ENCODE measurements at places on chromosomes 7 and 10.

DNA sequence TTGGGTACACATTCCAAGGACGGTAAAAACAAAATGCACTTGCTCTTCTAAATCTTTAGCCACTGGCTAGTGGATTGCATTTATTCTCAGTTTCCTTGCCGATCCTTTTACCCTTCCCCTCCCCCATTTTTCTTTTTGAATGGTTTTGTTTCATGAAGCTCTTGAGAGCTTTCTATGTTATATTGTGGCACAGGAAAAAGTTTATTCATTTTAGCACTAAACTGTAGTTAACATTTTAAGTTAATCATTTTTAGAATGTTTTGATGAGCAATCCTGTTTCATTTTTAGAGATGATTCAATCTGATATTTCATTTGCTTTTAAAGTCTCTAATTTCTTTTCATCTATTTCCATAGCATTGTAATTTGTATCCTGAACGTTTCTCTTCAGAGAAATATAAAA lies 24.0 kb downstream of the ZEB1 start:
- DNase-seq, result no peak

- DNase-seq, result no peak
These were observed 187.9 kb downstream of the ZNF365 start for GRCh38 chr10:62562101-62562500.

GRCh38 chr10:44908066-44908749 lies 2.9 kb upstream of the TMEM72 start:
- DNase-seq, result no peak

GRCh38 chr10:27158421-27158820 lies 3.3 kb downstream of the MASTL start:
- DNase-seq, result no peak

- no peak for DNase-seq
These were observed 132.0 kb downstream of the NEBL start for GRCh38 chr10:20765066-20765465.

- no peak for DNase-seq
These were observed 31.7 kb downstream of the GRIFIN start for GRCh38 chr7:2444476-2444875.

- DNase-seq, result no peak
These were observed 645.5 kb upstream of the PCDH15 start for GRCh38 chr10:55446441-55447002.

DNA sequence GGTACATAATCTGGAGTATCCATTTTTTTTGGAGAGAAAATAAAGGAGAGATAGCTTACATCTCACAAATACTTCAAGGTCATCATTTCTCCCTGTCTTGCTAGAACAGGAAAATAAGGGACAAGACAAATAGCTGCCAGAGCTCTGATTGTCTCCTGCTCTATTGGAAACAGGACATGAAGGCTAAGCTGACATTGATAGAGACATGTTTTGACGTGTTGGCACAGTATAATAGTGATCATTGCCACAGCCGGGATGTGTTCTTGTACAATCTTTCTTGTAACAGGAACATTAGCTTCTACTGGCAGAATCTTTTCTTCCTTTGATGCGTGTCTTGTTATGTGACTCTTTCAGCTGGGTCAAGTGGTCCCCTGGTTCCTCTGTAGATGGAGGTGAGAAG lies 279.3 kb upstream of the MTPN start:
- no peak for DNase-seq

- no peak for DNase-seq
These were observed 67.7 kb downstream of the GPAM start for GRCh38 chr10:112115781-112116385.

DNA sequence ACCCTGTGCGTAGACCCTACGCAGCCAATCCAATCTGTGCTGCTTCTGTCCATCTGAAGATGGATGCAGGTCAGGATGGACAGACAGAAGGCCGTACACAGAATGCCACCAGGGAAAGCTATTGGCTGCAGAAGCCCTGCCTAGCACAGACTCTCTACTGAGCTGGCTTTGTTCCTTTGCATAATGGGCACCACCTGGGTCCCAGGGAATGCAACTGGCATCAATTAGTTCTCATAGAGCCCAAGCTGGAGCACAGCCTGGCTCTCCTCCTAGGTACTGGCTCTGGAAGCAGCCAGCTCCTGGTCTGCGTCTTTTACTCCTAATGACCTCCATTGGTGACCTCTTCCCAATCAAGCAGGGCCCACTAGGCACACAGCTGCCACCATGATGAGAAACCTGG lies 26.8 kb upstream of the CACUL1 start:
- no peak for DNase-seq

DNA sequence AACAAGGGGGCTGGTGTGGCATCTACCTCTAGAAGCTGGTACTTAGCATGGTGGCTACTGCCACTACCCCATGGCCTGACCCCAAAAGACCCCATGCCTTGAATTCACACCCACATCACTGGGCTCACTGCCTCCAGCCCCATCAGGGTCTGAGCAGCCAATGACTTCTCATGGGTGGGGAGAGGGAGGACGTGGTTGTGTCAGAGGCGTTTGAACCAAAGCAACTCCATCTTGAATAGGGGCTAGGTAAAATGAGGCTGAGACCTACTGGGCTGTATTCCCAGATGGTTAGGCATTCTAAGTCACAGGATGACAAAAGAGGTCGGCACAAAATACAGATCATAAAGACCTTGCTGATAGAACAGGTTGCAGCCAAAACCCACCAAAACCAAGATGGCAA lies 15.2 kb downstream of the KCP start:
- no peak for DNase-seq

DNA sequence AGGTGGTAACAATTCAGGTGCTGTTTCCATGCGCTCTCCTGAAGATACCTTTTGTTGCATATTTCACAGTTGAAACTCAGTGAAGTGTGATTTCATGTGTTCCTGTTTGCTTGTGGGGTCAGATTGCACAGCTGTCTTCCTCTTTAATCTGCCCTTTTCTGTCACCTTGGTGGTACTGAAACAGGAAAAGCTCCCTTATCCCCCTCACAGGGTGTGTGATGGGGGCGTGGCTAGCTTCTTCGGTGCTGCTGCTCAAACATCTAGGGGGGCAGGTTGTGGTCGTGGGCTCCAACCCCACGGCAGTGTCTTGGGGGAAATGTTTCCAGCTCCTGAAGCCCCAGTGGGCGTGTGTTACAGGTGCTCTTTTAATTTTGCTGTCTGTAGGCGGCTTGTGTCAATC lies 107.4 kb upstream of the KLF14 start:
- DNase-seq, result no peak

GRCh38 chr10:84510121-84510520 lies 181.7 kb downstream of the CCSER2 start:
- DNase-seq, result no peak

- no peak for DNase-seq
These were observed 121.2 kb upstream of the FEZF1 start for GRCh38 chr7:122425731-122426130.

- no peak for DNase-seq
These were observed 22.7 kb downstream of the KIAA1549 start for GRCh38 chr7:138958391-138958956.

- DNase-seq, result no peak
These were observed 1.2 kb downstream of the MNX1 start for GRCh38 chr7:157009170-157009777.

- no peak for DNase-seq
These were observed 9.0 kb upstream of the BAIAP2L1 start for GRCh38 chr7:98409843-98410242.

All from activated T-helper 1 cell treated with Interleukin-2 at 50 U/mL for 16 hours (primary cell).